Activated effector memory CD4-positive, alpha-beta T cell treated with anti-CD3 and anti-CD28 coated beads, Interleukin-2, amount 50 U/mL, for 16 hours (primary cell): ENCODE measurements at places on chromosomes 1 and 21.

DNA sequence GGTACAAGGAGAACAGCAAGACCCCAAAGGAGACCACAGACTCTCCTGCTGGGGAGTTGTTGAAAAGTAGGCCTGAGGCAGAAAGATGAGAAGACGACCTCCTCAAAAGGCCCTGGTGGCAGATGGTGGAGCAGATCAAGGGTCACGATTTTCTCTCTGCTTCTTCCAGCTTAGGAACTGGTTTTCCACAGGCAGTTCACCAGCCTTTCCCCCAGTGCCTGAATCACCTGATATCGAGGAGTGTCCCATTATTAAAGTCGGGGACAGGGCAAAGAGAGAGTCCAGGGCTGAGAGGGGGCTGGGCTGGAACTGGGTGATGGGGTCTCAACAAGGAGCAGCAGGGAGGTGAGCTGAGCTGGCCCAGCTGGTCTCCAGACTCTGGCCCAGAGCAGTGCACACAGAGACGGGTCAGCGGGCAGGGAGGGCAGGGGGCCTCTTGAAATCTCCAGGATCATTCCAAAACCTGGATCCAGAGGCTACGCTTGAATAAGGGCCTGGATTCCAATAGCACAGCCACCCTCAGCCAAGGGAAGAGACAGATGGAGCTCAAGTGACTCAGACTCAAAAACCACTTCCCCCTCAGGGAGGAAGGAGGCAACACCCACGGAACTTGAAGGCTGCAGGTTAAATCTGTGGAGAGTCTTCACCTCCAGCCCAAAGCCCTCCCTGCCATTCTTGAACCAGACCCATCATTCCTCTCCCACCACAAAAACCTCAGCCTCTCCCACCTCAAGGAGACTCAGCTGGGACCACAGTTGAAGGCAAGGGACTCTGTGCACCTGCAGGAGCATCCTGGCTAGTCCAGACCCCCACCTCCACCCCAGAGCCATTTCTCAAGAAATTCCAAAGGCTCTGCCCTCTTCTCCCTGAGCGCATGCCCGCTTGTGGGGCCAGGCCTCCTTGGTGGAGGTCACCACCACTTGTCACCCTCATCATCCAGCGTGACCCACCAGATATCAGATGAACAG, at the start of gene S100A5:
Gene S100A5, minus strand, starts transcription at position 541 of the 968 bp plus-strand sequence. CDS start 743 bp downstream, outside the sequence.
- DNase-seq = peak; percentile 85

GRCh38 chr1:96808191-96808590, 86.6 kb downstream of the PTBP2 start:
- no peak for DNase-seq

GRCh38 chr1:17197696-17198095, 7.2 kb upstream of the PADI1 start:
- peak; percentile 33 for DNase-seq

- no peak for DNase-seq
These were observed 27.5 kb upstream of the COL9A2 start for GRCh38 chr1:40344597-40344996.

GRCh38 chr21:27571706-27572105, 604.8 kb upstream of the ADAMTS5 start:
- DNase-seq = no peak

DNA sequence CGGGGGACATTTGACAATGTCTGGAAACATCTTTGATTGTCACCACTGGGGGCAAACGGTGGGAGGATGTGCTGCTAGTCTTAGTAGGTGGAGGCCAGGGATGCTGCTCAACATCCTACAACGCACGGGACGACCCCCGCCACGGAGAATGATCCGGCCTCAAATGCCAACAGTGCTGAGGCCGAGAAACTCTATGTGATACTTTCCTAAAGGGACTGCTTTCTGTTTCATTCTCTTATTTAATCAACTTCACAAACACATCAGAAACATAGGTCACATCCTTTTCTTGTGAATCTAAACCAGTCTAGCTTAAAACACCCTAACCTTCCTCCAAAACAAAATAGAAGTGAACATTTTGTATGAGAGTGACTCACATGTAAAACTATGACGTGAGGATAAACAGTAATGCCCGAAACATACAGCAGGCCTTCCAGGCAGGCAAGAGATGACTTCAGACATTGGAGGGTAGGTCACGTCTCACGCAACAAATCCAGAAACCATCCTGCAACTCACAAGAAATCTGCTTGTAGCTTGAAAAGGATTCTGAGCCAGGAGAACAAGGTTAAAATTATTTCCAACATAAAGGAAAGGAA, 37.2 kb upstream of the ETS2 start:
- DNase-seq = peak; percentile 83

GRCh38 chr21:45450423-45451090, 45.6 kb downstream of the COL18A1 start:
- no peak for DNase-seq
